ENCODE measurements at places on chromosomes 4 and X.

DNA sequence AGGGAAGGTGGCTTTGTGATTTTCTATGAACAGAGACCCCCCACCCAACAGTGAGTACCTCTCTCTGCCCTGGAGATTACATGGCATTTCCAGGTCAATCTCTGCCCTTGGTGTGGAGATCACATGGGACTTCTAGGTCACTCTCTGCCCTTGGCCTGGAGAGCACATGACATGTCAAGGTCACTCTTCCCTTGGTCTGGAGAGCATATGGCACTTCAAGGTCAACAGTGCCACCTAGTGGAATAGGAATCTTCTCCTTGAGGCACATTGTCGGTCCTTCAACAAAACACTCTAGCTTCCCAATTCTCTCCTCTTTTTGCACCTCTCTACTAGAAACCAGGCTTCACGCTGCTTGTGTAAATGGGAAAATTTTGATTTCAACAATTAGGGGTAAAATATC lies 66.2 kb upstream of the TACR3 start:
- no peak for DNase-seq

- DNase-seq = no peak
Observed at GRCh38 chrX:14010566-14010965, 19.1 kb downstream of the GEMIN8 start.

DNA sequence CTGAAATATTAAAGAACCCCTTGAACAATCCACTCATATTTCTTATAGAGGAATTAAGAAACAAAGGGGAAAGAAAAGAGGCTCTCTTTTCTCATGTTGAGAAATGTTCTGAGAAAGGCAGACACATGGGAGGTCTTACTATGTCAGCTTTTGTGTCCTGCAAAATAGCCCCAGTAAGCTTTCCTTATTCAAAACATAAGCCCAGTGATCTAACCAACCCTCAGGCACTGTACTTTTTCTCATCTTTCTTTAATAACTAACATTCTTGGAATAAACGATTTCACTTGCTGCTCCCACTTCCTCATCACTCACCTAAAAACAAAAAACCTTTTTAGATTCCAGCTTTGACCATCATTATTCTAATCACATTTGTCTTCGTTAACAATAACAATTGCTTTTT lies 115.9 kb downstream of the GLRA3 start:
- no peak for DNase-seq

DNA sequence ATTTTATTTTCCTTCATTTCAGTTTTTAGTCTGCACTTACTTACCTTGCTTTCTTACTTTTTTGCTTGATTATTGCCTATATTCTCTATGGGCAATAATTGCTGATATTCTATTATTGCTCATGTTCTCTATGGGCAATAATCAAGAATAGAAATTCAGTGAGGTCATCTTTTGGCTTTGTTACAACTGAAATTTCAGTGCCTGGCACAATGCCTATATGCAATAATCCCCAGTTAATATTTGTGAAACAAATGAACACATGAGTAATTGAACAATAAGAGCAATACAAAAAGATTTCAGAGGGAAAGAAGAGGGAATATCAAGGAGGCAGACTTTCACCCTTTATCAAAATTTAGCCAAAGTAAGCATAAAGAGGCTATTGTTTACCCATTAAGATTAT lies 48.6 kb upstream of the ARSJ start:
- no peak for DNase-seq

DNA sequence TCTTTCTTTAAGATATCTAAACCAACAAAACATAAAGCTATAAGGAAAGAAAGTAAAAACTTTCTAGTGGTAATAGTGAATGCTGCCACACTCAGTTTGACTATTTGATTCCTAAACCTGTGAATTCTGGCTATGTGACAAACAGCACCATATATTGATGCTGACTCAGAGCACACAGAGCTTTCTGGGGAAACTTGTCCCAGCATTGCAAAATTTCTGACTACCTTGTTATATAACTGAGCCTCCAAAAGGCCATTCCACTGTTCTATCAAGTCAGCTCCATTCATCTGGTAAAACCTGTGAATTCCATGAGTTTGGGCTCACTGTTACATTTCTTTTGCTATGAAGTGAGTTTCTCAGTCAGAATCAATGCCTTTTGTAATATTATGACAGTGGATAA lies 1229.7 kb downstream of the PCDH18 start:
- DNase-seq = no peak

DNA sequence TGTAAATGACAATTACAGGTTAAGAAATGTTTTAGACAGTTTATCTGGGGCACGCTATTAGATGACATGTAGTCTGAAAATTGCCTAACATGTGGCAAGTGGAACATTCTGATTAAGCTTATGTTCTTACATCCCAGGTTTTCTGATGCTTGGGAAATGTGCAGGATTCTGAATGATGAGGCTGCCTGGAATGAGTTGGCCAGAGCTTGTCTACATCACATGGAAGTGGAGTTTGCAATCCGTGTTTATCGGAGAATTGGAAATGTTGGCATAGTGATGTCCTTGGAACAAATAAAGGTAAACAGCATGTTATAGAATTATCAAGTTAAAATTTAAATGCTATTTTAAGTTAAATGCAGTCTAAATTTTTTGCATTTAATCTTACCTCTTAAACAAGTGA lies 49.3 kb downstream of the WDR19 start:
- no peak for DNase-seq

DNA sequence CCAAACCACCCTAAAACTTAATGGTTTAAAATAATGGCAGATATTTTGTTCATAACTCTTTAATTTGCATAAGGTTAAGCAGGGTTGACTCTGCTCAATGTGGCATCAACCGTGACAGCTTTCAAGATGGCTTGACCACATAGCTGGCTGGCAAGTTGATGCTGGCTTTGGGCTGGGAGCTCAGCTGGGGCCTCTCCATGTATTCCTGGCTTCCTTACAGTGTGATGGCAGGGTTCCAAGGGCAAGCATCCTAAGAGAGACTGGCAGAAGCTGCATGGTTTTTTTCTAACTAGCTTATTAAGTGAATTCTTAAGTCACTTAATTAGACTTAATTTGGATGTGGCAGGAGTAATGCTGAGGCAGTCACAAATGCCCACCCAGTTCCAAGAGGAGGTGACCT lies 4.5 kb downstream of the RP2 start:
- no peak for DNase-seq

- no peak for DNase-seq
Observed at GRCh38 chrX:13702111-13702789, 13.3 kb downstream of the RAB9A start.

DNA sequence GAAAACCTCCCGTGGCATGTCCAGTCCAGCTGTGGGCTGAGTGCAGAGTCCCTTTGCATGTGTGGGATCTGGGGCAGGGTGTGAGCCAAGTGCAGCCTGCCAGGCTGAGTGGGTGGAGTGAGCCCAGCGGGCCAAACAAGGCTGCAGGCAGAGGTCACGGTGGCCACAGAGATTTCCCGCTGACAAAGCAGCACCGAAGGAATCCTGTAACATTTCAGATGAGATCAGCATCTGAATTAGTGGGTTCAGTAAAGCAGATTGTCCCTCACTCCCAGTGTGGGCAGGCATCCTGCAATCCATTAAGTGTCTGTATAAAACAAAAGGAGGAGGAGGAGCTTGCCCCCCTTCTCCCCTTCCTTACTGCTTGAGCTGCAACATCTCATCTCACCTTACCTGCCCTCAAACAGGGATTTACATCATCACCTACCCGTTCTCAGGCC lies 324.4 kb downstream of the FAT4 start:
- DNase-seq = no peak

GRCh38 chr4:161444626-161445025 lies 719.2 kb downstream of the FSTL5 start:
- no peak for DNase-seq

DNA sequence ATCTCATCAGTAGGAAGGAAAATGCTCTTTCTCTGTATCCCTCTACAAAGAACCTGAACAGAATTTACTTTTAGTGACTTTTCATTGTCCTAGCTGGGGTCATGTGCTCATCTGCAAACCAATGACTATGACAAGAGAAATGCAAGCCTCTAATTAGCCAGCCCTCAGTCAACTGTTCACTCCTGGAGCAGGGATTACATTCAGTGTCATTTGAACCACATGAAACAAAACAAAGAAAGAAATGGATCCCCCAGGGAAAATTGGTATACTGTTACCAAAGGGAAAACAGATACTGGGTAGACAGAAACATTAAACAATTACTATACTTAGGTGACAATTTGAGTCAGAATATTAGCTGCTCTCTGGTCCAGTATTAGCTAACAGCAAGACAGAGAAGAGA lies 173.6 kb downstream of the RCHY1 start:
- no peak for DNase-seq

- no peak for DNase-seq
Observed at GRCh38 chr4:34676400-34676799, 1567.9 kb downstream of the ARAP2 start.

DNA sequence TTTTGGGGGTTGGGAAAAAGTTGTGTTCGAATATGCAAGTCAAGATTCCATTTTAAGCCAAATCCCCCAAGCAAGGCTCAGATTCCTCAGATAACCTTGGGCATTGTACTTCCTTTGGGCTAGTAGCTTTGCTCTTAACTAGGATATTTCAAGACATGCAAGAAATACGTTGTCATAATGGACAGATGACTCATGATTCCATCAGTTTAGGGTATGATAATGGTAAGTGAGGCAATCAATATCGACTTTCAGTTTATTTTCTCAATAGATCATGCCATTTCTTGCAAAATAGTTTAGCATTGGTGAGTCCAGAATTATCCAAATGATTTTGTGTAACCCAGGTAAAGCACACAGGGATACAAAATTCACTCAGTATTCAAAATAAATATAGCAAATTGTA lies 25.4 kb downstream of the CFAP299 start:
- no peak for DNase-seq

- no peak for DNase-seq
Observed at GRCh38 chr4:184845367-184846021, 19.7 kb upstream of the ACSL1 start.

All from stimulated activated CD4-positive, alpha-beta T cell treated with anti-CD3 and anti-CD28 coated beads, TNF-alpha, amount 100 ng/mL, for 1 hour (primary cell).